ENCODE measurements at places on chromosomes 2 and 18.

DNA sequence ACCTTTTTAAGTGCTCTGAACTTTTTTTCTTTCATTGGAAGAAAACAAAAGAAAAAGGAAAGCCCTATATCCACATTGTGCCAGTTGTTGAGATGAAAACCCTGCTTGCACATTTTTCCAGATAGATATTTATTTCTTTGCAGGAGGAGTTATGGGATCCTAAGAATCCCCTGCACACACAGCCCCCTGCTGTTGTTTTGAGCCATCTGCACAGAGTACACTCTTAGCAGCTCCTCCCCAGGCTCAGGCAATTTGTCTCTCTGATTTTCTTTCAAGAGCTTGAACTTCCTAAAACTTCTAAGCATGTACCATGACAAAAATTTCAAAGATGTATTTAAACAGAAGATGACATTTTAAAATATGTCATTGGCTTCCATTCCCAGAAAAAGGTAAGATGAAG, 436.9 kb downstream of the METTL4 start:
- DNase-seq = no peak

DNA sequence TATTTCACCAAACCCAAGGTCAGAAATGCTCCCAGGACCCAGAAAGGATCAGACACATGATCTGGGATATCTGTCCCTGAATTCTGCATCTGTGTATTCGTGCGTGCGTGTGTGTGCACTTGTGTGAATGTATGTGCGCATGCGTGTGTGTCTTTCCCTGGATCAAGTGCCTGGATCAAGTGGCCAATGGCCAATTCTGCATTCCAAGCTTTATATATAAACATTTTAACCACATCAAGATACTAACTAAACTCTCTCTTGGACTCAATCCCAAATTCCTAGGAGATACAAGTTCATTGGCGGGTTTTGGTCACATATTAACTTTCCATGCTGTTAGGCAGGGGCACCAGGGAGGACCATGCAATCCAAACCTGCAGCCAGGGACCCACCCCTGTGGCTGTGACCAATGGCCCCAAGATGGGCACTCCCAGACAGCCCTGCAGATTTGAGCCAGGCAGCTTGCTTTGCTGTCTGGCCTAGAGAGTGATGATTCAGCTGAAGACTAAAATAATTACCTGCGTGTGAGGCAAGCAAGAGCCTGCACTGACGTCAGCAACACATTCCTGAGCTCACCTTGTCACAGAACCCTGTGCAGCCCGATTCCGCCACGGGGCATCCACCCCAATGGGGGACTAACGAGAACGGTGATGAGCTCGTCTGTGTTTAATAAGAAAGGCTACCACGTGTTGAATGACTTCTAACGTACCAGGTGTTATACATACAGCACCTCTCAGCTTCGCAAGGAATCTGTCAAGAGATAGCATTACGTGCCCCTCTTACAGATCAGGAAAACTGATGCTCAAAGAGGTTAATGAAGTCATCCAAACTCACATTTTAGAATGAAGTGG, 45.3 kb upstream of the ROCK2 start:
- no peak for DNase-seq

DNA sequence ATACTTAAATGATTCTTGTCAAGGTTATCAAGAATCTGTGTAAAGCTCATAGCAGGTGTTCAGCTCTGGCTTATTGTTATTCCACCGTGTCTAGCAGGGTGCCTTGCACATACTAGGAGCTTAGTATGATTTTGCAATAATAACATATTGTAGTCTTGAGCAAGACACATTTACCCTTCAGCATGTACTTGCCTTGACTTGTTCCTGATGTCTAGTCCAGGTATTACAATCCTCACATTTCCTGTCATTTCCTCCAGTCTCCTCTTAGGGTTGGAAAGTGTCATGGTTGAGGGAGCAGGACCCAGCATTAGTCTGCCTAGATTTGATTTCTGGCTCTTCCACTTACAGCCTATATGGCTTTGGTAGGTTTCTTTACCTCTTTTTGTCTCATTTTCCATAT, 246.1 kb downstream of the RAD51AP2 start:
- no peak for DNase-seq

DNA sequence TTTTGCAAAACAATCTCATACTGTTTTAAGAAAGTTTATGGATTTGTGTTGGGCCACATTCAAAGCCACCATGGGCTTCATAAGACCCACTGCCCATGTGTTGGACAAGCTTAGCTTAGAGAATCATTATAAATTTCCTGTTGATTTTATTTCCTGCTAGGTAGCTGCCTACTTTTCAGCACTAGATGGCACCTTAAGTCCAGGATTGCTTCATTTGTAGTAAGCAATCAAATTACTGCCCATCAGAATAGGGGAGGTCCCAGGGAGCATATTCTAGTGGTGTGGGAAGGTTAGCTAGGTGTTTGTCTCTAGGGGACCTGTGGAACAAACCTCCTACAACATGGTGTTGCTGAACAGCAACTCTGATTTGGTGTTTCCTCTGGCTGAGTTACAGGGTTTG, 11.0 kb upstream of the DCDC2C start:
- DNase-seq = peak; percentile 0

- no peak for DNase-seq
Observed at GRCh38 chr18:77054288-77054605, 78.3 kb downstream of the MBP start.

DNA sequence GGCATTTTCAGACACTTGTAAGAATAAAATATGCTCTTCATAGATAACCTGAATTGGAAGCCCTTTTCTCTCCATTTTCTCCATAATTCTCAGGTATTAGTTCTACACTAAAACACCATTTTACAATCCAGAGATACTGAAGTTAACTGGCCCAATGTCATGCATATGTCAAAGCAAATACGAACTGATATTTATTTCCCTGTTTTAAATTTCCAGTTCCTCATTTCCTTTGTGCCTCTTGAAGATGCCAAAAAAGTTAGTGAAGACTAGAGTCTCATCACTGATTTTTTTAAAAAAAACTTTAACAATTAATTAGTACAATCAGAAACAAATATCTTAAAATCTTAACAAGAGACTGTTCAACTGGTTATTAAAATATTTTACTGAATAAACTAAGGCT, 52.8 kb upstream of the ITGB6 start:
- DNase-seq = no peak

- DNase-seq = no peak
Observed at GRCh38 chr2:168252976-168253375, 5.6 kb upstream of the STK39 start.

GRCh38 chr2:62658891-62659290, 46.6 kb upstream of the EHBP1 start:
- DNase-seq = no peak

- DNase-seq = no peak
Observed at GRCh38 chr2:119929537-119929936, 83.3 kb upstream of the EPB41L5 start.

DNA sequence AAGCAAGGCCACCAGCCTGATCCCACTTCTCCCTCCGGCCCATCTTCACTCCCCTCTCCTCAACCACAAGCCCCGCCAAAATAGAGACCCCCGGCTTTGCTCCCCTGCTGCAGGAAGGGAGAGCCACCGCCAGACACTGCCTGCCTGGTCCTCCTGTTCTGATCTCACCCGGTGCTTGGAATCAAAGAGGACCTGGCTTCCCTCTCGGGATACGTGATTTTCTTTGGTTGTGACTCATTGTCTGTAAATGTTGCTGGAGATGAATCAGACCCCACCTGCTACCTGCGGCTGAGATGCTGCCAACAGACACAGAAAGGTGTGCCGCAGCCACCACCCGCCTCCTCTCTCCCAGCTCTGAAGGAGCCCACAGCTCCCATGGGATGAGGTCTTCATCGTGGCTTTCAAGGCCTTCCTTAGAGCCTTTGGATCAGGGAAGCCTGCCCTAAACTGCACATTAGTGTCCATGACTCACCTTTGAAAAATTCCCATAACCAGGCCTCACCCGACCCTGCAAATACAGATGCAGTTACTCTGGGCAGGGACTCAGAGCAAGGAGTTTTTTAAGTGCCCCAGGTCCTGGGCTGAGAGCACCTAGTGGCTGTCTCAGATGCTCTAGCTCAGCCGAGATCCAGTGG, 79.4 kb upstream of the ZNF532 start:
- DNase-seq = no peak

DNA sequence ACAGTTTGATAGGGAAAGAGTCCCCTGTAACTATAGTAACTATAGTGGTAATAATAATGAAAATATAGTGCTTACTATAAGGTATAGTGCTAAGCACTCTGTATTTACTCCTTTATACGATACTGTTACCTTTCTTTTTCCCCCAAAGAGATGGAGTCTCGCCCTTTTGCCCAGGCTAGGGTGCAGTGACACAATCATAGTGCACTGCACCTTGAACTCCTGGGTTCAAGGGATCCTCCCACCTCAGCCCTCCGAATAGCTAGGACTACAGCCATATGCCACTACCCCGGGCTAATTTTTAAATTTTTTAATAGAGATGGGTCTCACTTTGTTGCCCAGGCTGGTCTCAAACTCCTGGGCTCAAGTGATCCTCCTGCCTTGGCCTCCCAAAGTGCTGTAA, 34.6 kb downstream of the EML4 start:
- DNase-seq = no peak

- DNase-seq = no peak
Observed at GRCh38 chr18:5646739-5647138, 102.9 kb upstream of the EPB41L3 start.

DNA sequence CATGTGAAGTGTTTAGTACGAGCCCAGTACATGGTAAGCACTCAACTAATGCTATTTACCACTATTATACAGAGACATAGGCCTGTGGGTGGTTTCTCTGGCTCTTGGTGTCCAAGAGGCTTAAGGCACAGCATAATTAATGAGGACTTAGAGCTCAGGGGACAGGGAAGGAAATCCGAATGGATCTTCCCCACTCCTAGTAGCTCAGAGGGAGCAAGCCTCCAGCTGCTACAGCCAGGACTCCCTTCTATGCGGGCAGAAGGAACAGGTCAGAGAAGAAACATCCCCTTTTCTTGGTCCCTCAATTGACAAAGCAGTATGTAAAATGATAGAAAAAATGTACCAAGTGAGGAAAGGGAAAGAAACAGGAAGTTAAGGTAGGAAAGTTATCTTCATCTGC, 261.3 kb upstream of the STON1 start:
- DNase-seq = no peak

GRCh38 chr2:212943351-212943750, 208.1 kb downstream of the IKZF2 start:
- no peak for DNase-seq

GRCh38 chr2:240455647-240456446, 20.4 kb downstream of the GPC1 start:
- no peak for DNase-seq

All from stromal cell of bone marrow (primary cell).